ENCODE measurements at places on chromosomes 12 and 14.

DNA sequence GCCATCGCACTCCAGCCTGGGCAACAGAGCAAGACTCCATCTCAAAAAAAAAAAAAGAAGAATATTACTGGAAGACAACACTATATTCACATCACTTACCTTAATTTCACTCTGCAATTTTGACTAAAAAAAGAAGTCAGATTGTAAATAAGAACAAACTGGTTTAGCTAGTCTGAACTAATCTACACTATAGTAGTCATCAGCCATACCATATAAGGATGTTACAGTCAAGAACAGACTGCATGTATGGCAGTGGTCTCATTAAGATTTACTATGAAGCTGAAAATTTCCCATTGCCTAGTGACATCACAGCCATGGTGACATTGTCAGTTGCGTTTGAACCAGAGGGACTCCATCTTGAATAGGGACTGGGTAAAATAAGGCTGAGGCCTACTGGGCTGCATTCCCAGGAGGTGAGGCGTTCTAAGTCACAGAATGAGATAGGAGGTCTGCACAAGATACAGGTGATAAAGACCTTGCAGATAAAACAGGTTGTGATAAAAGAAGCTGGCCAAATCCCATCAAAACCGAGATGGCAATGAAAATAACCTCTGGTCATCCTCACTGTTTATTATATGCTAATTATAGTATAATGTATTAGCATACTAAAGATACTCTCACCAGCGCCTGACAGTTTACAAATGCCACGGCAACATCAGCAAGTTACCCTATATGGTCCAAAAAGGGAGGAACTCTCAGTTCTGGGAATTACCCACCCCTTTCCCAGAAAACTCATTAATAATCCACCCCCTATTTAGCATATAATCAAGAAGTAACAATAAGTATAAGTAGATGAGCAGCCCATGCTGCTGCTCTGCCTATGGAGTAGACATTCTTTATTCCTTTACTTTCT, 51.2 kb downstream of the OSBPL8 start:
- no peak for DNase-seq

DNA sequence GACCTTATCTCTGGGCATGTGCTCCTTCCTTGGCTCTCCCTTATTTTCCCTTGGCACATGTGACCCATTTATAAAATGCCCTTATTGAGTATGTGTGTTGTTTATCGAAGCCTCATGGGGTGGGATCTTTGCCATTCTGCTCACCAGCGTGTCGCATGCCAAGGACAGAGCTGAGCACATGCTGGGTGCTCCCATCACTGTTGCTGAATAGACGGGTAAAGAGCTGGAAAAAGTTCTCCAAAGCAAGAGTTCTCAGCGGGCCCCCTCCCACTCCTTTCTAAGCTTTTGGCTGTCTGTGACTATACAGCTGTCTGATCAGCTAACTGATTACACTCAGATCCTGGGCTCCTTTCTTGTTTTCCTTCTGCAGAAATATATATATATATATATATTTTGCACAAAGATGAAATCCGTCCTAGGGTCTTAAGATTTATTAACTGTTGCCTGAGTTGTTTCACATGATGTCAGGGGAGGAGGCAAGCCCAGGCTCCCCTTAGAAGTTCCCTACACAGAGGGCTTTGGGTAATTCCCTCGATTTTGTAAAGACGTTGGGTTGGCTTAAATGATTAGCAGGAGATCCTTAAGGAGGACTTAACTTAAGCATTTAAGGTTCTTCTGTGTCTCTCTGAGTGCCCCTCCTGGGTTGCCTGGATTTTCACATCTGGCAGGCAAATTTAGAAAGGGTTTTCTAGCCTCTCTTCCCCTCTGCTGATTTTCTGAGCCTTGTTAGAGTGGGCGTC, 71.6 kb downstream of the TMEM132C start:
- no peak for DNase-seq

DNA sequence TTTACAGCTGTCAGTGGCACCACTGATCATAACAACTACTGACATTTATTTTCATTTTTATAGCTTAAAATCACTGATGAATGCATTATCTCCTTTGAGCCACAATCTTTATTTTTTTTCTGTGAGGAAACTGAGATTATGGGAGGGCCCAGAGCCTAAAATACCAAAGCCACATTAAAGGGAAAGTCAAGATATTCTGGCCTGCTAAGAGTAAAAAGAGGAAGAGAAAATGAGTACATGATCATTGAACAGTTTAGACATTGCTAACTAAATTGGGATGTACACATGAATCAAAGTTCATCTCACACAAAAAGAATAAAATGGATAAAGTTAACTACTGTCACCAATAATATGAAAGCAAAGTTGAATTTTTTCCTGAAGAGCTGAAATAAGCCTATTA, 170.5 kb upstream of the GARIN2 start:
- no peak for DNase-seq

GRCh38 chr14:54219261-54220070, 177.3 kb upstream of the CDKN3 start:
- no peak for DNase-seq
